ENCODE measurements at places on chromosomes 16 and 17.

DNA sequence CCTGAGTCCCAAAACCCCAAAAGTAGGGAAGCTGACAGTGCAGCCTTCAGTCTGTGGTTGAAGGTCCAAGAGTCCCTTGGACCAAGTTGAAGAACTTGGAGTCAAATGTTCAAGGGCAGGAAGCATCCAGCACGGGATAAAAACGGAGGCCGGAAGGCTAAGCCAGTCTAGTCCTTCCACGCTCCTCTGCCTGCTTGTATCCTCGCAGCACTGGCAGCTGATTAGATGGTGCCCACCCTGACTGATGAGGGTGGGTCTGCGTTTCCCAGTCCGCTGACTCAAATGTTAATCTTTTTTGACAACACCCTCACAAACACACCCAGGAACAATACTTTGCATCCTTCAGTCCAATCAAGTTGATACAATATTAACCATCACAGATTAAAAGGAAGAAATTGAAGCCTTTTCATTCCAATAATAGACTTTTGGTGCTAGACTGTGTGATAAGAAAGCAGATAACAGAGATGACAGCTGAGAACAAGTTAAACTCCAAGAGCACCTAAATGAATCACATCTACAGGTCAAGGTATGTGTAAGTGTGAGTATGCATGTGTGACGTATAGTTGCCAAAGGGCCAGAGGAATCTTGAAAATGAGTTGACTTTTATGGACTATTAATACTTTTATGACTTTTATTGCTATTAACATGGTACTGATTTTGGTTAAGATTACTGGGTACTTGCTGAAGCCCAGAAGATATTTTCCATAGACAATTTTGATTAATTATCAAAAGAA, 933.5 kb upstream of the SOX9 start:
- DNase-seq, result no peak

- DNase-seq, result no peak
Observed at GRCh38 chr16:27315333-27316037, 1.7 kb downstream of the IL4R start.

GRCh38 chr17:36980280-36980761, 31.6 kb downstream of the AATF start:
- DNase-seq, result no peak

DNA sequence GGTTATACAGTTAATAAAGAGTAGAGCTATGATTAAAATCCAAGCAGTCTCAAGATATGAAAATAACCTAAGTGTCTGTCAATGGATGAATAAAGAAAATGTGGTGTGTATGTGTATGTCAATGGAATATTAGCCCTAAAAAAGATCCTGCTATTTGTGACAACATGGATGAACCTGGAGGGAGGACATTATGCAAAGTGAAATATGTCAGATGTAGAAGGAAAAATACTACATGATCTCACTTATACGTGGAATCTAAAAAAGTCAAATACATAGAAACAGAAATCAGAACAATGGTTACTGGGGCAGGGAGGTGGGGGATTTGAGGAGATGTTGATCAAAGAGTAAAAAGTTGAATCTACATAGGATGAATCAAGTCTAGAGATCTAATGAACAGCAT, 20.4 kb downstream of the BRIP1 start:
- no peak for DNase-seq

DNA sequence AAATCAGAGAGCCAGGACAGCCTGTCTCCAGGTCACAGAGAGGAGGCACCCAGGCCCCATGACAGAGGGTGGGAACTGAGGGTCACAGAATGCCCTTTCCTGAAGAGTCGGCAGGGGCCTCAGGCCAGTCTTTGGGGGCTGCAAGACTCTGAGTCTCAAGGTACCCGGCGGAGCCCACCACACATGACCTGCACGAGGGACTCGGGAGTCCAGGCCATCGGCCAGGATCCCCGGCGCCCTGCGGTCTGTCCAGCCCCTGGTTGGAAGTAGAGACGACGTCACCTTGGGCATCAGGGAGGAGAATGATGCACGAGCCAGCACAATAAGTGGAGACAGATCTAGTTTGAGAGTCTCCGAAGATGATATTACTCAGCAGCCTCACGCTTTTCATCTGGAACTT, 234.7 kb upstream of the SDK2 start:
- DNase-seq, result no peak

- DNase-seq, result no peak
Observed at GRCh38 chr16:27421961-27422740, 20.2 kb downstream of the IL21R start.

DNA sequence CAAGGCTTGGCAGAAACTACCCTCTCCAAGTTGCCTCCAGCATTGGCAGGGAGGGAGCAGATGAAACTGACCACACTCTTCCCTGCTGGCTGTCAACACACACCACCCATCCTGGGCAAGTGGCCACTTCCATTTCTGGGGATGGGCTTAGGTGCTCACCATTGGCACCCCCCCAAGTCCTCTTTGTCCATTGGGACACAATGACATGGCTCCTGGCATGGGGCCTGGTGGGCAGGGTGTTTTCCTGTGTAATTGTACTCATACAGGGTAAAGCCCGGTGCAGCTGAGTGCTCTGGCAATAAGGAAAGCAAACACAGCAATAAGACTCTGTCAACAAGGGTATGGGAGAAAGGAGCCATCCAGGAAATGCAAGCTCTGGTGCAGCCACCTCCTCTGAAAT, 22.6 kb downstream of the SCNN1B start:
- DNase-seq, result peak; percentile 1
